ENCODE measurements at places on chromosomes 6 and 20.

DNA sequence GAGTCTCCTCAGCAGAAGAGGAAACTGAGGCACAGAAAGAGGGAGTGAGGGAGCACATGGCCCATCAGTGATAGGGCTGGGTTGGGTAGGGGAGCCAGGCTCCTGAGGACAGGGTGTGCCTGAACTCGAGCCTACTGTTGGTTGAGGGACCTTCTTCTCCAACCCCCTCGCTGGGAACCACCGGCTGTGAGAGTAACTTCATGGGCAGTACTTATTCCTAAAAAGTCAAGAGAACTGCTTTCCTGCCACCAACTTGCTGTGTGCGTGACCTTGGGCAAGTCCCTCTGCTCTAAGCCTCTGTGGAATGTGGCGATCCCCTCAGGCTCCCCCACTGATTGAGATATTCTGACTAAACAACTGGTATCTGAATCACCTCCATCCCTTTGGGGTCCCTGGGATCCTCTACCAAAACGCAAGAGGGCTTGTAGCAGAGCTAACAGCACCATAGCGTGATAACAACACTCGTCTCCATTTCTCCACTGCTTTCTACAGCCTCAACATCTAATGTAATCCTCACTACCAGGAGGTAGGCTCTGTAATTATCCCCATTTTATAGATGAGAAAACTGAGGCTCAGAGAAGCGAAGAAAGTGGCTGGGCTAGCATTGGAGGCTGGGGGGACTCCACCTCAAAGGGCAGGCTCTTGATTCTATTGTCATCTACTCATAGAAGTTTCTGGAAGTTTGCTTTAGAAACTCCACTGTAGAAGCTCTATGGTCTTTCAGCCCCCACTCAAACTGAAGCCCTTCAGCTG lies 76.0 kb downstream of the JPH2 start:
- DNase-seq: no peak

GRCh38 chr6:168700880-168701279 lies 259.9 kb downstream of the SMOC2 start:
- no peak for DNase-seq

DNA sequence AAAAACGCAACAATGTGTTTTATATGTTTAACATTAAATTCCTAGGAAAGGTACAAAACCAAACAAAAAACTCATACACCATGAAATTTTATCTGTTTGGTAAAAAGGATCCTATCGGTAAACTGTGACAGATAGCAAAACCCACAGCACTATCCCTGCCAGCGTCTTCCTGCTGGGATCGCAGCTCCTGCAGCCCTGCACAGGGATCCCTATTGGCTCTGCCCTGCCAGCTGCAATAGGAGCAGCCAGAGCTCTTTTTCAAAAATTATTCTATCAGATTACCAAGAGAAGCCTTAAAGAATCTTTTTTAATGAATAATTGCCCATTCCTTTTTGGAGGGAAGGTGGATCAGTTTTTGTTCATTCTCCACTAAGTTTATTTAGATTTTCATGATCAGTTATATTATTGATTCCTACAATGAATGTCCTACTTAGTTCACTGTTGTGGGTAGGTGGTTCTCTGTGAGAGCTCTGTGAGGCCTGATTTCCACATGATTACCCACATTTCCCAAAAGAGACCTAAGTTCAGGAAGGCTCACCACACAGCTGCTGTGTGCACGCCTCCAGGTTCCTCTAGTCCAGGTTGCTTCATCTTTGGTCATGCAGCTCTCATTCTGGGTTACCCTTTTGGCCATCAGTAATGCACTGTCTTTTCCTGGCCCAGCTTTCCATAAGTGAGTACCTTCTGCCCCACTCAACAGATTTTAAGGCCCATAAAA lies 293.8 kb downstream of the FRK start:
- no peak for DNase-seq

- DNase-seq: no peak
Measured at GRCh38 chr6:27584326-27584725, 111.4 kb upstream of the ZNF184 start.

DNA sequence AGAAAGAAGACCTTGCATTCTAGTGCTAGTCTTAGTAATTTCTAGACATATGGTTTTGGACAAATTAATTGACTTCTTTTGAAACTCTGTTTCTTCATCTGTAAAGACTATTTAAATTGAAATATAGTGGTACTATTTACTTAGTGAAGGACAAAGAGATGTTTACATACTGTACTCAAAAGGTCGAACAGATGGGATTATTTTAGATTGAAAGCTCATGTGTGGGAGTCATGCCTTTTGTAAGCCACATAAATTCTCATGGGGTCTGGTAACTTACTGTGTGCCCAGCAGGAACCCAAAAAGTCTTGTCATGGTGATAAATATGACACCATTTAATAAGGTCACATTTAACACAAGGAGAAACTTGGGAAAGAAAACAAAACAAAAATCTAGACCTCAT lies 368.2 kb upstream of the CITED2 start:
- no peak for DNase-seq

DNA sequence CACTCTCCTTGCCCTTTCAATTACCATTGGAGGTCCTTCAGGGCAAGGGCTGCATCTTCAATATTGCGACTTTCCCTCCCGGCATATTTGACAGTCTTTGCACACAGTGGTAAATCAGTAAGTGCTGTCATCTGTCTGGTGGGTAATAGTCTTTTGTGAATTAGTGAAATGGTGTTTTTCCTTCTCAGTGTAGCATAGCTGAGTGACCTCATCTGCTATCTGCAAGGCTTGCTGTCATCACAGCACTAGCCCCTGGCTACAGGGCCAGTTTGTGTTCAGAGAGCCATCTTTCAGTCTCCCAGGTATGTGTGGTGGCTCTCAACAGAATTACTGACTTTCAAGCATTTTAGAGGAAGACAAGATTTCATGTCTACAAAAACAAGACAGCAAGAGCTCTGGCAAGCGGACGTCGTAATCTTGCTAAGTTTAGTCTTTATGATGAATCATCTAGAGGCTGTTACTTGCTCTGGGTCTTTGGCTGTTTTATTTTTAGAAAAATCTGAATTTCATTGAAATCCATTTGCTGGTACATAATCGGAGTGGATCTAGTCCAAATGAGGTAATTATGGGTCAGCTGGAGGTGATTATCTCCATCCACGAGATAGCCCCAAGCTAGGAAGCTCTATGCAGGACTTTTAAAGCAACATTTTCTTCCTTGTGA lies 528.9 kb downstream of the EPM2A start:
- DNase-seq: no peak
